Omental fat pad (tissue), 4 donors: ENCODE measurements at places on chromosomes 3 and 15.
A peak's percentile ranks its signal among the peaks of the same experiment; 100 is the strongest.

- DNase-seq: peak; percentile 14
Measured at GRCh38 chr15:40241269-40242212, 2.7 kb downstream of the PAK6 start.

DNA sequence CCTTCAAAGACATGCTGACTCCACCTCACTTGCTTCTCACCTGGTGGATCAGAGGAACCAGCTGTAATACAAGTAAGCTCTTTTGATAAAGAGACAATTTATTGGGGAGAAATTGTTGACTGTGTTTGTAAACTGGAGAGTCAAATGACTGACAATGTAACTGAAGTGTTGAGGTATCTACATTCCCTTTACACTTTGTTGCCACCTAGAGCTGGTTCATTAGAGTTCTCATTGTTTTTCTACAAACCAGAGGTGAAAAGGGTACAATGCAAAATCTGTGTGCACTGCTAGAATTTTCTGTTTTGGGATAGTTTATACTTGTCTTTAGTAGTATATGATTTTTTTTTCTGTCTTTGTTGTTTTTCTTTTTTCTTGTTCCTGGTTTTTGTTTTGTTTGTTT, 8.7 kb upstream of the LRRC58 start:
- DNase-seq: no peak

GRCh38 chr3:24648063-24648462, 153.4 kb upstream of the THRB start:
- DNase-seq: no peak

DNA sequence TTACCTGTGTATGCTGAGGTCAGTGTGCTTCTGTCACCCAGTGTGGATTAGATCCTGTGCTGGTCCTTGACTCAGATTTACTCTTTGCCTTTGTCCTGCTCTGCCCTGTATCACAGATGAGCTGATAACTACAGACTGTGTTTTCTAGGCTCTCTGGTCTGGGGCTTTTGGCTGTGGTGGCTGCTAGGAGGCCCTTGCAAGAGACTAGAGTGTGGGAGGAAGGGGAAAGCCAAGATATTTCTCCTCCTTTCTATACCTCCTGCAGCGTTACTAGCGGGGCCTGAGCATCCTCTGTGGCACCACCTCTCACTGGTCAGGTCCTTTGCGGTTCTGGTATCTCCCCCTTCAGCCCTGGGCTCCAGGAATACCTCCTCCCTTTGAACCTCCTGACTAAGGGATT, 282.3 kb upstream of the TBC1D5 start:
- DNase-seq: no peak

DNA sequence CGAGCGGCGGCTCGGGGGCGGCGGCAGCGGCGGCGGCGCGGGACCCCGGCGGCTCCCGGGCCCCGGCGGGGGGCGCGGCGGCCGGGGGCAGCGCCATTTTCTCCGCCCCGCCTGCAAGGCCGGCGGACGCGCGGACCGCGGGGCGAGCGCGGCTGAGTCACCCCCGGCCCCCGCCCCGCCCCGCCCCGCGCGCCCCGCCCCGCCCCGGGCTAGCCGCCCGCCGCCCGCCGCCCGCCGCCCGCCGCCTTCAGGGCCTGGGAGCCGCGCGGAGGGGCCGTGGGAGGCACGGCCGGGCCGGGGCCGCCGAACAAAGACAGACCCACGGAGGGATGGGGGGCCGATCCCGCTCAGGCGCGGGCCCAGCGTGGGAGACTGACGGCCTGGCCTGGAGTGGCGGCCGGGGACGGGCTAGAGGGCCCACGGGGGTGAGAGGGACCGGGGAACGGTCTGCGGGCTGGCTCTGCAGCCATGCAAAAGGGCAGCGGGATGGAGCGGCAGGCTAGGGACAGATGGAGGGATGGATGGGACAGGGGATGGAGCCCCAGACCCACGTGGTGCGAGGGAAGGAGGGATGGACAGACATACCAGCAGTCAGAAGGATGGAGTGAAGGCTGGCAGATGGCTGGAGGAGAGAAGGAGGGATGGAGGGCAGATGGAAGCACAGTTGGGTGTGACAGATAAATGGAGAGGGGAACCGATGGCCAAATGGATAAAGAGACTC, at the start of gene EIF4E3:
EIF4E3 (minus strand) TSS at position 132 of the 721 bp plus-strand sequence; CDS start at position 97, 35 bp downstream.
- DNase-seq: no peak

DNA sequence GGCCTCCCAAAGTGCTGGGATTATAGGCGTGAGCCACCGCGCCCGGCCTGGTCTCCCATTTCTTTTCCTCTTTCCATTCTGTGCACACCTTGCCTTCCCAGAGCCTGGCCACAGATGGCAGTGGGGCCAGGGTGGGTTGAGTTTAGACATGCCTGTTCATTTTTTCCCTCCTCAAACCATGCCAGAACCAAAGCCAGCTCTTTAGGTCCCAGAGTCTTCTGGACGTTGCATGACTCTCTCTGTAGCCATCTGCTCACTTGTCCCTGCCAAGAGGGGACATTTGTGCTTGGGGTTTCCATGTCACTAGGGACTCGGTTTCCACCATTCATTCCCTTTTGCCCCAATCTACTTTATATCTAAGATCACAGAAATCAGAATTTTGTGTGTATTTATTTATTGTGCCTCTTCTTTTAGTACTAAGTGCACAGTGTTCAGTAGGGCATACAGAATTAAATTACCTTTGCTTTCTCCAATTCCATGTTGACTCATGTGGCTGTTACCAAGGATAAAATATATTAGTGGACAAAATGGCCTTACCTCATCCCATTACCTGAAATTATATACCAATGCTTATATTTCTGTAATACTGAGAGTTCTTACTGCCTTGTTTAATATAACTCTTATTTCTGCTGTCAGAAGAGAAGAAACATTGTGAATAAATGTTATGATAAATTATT, 49.6 kb downstream of the USP13 start:
- DNase-seq: no peak

DNA sequence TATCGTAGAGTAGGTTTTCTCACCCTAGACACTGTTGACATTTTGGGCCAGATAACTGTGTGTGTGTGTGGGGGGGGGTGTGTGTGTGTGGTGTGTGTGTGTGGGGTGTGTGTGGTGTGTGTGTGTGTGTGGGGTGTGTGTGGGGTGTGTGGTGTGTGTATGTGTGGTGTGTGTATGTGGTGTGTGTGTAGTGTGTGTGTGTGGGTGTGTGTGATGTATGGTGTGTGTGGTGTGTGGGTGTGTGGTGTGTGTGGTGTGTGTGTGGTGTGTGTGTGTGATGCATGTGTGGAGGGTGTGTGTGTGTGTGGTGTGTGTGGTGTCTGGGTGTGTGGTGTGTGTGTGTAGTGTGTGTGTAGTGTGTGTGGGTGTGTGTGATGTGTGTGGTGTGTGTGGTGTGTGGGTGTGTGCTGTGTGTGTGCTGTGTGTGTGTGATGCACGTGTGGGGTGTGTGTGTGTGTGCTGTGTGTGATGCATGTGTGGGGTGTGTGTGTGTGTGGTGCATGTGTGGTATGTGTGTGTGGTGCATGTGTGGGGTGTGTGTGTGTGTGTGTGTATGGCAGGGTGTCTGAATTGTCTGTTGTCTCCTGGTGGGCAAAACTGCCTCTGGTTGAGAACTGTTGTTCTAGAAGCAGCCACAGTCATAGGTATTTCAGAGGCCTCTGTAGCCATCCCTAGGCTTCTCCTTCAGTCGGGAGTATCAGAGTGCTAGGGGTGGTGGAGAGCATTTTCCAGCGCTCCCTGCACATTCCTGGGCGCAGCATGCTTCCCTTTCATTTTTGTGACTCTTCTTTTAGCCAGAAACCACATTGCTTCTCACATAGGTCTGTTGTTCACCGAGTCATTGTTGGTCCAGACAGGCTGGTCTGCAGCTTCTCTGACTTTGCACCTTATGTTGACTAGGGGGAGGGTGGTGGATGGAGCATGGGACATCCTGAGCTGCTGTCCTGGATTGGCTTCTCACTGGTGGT, 84.4 kb downstream of the THSD4 start:
- DNase-seq: no peak

- no peak for DNase-seq
Measured at GRCh38 chr3:15108869-15109268, 9.9 kb upstream of the RBSN start.

DNA sequence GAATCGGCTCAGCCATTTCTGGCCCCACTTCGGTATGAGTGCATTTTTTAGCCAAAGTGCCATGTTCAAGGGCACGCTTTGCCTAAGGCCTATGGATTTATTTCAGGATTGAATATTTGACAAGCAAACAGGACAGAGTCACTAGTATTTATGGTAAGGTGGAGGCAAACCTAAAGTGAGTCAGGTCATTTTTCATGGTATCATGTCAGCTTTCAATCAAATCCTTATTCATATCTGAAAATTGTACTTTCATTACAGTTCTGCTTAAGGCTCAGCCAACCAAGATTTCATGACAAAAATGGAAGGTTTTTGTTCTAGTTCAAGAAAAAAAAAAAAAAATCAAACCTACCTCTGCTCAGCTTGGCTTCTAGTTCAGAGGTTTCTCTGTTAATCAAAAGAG, 30.5 kb upstream of the ICE2 start:
- DNase-seq: no peak

DNA sequence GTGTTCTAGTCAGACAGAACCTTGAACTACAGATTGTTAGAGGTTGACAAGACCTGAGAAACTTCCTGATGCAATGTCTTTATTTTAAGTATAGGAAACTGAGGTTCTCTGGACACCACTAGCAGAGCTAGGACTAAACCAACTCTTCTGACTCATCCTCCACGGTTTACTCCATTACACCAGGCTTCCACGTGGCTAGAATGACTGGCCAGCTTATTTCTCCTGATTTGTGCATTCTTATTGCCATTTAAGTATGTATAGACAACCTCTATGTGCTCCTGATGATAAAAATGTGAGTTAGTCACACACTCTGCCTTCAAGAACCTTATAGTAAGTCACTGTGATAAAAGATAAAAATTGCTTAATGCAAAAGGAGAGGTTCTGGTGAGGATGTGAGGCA, 182.7 kb downstream of the MEX3B start:
- no peak for DNase-seq

- no peak for DNase-seq
Measured at GRCh38 chr3:160665784-160666526, 11.0 kb upstream of the ARL14 start.
